ENCODE measurements at places on chromosomes 12 and 14.

DNA sequence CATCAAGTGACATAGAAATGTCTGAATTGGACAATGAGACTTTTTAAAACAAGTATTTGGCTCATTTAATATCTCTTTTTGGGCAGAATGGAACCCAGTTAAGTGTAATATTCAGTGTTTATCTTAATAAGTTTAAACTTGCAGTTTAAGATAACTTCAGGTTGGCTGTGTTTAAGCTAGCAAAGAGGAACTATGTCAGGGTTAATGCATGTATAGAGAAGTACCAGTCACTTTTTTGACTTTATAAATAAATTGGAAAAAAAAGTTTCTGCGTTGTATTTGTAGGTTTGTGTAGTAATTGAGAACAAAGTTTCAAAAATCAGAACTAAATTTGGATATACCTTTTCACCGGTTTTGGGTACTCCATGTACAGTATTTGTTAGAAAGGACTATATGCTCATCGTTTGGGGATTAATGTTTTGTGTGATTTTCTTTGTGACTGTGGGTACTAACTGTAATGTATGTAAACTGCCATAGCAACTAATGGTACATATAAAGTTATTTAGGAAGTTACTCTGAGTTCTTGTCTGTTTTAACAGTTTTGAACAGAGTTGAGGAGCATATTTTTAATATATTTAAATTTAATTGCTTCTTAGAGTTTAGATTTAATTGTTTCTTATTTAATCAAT, 4.5 kb downstream of the HMGA2 start:
- DNase-seq, result no peak

DNA sequence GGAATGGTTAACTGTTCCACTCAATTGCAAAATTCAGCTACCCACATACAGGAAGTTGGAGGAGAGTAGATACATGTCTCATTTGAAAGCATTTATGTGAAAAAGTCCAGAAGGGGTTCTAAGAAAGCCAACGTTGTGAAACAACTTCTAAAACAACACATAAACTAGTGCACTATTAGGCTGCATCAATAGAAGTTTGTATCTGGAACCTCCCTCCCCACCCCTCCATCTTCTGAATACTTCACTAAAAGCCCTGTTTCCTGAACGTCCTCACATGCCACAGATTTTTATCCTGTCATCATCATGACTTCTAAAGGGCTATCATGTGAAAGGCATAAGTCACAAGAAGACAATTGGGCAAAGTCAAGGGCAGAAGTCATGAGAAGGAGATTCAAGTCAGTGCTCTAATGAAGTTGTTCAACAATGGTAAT, 5.5 kb downstream of the KRT79 start:
- DNase-seq, result no peak

DNA sequence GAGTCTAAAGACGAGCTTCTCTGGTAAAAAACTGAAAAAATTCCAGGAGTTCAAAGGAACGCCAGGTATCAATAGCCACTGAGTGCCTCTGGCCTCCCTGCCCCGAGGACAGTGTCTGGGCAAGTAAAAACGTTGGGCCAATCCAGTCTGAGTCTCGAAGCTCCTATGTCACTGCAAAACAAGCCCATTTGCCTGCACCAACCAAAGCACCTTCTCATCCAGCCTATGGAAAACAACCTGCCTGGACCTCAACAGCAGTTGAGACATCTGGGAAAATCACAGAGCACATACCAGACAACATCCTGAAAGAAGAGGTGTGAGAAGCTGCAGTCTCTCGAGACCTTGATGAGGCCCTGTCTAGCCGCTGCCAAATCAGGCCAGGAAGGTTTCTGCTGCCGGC, 56.6 kb downstream of the RNF34 start:
- DNase-seq, result no peak

DNA sequence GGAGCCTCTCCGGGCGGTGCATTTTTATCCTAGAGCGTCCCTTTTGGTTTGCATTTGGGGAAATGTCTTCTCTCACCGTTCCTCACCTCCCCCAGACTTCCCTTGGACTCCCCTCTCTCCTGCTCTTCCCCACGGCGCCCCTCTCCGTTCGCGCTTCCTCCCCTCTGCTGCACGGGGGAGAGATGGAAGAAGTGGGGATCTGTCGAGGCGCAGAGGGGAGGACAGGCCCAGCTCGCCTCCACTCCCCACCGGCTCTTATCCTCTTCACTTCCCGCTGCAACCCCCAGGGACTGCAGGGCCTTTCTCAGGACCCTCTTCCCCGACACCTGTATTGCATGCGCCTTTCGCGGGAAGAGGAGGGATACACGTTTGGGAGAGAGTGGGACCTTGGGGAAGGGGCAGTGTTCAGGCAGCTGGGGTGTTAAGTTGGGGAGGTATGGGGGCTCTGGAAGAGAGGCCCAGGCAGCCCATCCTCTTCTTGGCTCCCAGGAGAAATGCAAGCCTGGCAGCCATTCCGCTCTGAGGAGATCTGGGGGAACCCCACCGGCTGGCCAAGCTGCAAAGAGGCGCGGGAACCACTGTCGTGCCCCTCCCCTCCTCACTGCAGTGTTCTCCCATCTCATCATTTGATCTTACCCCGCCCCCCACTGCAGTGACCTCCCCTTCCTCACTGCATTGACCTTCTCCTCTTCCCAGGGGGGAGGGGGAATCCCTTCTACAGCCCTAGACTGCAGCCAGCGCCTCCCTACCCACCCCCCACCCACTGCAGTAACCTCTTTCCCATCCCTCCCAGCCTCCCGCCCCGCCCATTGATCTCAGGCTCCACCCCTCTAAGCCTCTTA, 788 bp downstream of the ENO2 start:
- no peak for DNase-seq

DNA sequence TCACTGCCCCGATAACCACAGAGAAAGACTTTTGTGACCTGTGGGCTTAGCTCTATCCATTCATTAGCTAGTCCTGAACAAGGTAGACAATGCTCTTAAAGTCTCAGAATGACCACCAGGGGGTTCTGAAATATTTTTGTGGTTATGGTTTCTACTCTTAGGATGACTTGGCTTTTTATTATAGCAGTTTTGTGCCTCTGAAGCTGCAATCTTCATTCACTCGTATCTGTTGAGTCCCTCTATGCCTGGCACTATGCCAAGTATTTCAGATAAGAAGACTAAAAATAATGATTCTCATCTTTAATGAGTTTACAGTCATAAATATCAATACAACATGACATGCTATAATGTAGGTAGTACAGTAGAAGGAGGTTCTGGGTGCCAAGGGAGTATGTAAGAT, 130.8 kb upstream of the TRHDE start:
- no peak for DNase-seq

- DNase-seq, result no peak
Measured at GRCh38 chr12:104328790-104329189, 25.3 kb downstream of the EID3 start.

DNA sequence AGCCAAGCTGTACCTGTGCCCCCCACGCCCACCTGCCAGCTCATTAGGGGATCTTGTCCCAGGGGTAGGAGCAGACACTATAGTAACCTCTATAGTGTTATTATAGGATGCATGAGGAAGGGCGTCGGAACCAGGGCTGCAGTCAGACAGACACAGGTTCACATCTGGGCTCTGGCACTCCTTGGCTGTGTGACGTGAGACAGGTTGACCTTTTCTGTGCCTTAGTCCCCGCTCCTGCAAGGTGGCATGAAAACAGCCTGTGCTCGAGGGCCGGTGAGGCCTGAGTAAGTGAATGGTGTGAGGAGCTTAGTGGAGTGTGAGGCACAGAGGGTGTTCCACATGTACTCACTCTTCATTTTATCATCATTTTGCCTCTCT, 19.0 kb downstream of the ASB2 start:
- no peak for DNase-seq

- no peak for DNase-seq
Measured at GRCh38 chr12:8475508-8476203, 19.9 kb downstream of the CLEC6A start.

GRCh38 chr12:84362552-84362897, 550.1 kb downstream of the SLC6A15 start:
- no peak for DNase-seq

DNA sequence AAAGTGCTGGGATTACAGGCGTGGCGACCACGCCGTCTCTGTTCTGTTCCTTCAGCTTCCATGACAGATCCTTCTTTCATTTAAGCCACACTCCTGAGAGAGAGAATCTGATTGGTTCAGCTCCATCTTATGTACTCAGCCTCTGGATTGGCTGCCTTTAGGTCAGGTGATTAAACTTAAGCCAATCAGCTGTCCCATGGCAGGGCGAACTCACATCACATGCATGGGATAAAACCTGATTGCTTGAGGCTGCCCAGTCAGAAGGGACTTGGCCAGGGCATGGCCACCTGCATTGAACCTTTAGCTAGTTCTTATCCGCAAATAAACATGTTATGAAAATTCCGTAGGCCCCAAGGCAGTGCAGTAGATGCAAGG, 274.2 kb downstream of the SUDS3 start:
- DNase-seq, result no peak

DNA sequence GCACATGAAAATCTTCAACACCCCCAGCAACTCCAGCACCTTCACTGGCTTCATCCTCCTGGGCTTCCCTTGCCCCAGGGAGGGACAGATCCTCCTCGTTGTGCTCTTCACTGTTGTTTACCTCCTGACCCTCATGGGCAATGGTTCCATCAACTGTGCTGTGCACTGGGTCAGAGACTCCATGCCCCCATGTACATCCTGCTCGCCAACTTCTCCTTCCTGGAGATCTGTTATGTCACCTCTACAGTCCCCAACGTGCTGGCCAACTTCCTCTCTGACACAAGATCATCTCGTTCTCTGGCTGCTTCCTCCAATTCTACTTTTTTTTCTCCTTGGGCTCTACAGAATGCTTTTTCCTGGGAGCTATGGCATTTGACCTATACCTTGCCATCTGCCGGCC, 11.5 kb upstream of the OR11G2 start:
- no peak for DNase-seq

DNA sequence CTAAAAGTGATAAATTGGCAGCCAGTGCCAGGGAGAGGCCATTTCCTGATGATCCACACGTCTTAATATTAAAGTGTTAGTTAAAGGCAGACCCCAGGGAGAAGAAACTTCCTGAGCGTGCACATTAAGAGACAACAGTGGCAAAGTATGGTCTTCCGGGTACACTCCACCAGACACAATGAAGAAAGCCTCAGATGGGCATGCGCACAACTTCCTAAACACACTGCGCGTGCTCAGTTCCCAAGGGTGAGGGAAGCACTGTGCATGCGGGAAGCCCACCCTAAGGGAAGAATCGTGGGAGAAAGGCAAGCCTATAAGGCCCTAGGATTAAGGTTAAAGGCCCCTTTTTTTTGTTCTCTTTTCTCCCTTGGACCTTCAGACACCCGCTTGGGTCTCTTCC, 140.7 kb upstream of the CDKN3 start:
- no peak for DNase-seq

- DNase-seq, result no peak
Measured at GRCh38 chr14:92657457-92658142, 90.8 kb downstream of the LGMN start.

DNA sequence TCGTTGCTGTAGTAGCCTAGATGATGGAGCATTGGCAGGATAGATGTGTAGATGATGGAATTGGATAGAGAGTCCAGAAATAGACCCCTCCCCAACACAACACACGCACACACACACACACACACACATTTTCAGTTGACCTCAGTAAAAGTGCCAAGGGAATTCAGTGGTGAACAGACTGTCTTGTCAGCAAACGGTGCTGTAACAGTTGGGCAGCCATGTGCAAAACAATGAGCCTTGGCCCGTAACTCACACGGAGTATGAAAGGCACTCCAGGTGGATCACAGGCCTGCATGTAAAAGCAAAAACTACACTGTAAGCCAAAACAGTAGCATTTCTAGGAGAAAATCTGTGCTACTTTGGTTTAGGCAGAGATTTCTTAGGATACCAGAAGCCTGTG, 87.8 kb downstream of the DDX51 start:
- no peak for DNase-seq

- no peak for DNase-seq
Measured at GRCh38 chr12:68870011-68870410, 62.0 kb downstream of the MDM2 start.

GRCh38 chr12:80829767-80830166, 108.0 kb downstream of the LIN7A start:
- DNase-seq, result no peak

DNA sequence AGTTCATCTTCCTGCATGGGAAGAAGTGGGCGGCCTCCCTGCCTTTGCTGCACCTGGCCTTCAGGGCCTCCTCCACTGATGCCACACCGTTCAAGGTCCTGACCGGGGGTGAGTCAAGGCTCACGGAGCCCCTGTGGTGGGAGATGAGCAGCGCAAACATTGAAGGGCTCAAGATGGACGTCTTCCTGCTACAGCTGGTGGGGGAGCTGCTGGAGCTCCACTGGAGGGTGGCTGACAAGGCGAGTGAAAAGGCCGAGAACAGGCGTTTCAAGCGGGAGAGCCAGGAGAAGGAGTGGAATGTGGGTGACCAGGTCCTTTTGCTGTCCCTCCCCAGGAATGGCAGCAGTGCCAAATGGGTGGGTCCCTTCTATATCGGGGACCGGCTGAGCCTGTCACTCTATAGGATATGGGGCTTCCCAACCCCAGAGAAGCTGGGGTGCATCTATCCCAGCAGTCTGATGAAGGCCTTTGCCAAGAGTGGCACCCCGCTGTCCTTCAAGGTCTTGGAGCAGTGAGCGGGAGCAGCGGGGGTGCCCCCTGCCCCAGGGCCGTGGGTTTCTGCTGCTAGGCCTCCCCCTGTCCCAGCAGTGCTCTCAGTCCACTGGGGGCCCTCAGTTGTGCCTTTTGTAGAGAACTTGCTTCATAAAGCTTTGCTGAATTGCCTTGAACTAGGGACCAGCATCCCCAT, 12.4 kb downstream of the CBLN3 start:
- DNase-seq, result no peak

Data from stimulated activated CD4-positive, alpha-beta T cell treated with anti-CD3 and anti-CD28 coated beads, TNF-alpha, amount 100 ng/mL, for 48 hours (primary cell).